ENCODE measurements at places on chromosomes 1 and 21.

- DNase-seq, result no peak
These were observed 27.2 kb downstream of the RCC2 start for GRCh38 chr1:17412093-17412870.

- no peak for DNase-seq
These were observed 208.7 kb upstream of the CSF3R start for GRCh38 chr1:36691374-36691773.

DNA sequence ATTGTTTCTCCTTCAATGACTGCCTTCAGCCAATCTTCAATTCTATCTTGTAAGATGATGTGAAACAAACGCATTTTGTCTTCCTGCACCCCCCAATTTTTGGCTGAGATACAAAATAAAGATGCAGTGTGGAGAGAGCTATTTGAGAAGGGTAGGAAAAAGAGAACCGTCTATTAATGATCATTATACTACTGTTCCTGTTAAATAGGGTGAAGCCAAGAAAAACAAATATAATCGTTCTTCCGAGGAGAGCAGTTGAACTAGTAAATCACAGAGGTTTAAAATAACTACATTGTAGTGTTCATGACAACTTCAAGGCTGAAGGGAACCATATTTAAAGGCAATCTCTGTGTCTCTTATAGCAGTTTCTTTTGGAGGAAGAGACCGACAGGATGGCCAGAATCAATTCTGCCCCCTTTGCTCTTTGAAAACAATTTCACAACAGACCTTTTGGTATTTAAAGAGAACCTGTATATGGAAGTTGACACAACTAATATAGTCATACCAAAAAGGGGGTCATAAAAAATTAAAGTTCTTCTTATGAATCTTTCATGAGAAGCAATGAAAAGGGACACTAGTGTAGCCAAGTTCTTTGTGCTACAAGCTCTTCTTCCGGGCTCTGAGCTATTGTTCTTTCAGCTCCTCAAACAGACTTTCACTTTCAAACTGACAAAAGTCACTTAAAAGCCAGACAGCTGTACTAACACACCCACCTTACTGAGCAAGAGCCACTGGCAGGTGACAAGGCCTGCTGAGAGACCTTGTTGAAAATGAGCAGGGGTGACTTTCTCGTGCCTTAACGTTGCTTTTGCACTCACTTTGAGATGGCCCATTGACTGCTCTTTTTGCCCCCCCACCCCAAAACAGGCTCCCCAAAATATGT is 30.9 kb downstream of the PROX1 start:
- DNase-seq, result no peak

DNA sequence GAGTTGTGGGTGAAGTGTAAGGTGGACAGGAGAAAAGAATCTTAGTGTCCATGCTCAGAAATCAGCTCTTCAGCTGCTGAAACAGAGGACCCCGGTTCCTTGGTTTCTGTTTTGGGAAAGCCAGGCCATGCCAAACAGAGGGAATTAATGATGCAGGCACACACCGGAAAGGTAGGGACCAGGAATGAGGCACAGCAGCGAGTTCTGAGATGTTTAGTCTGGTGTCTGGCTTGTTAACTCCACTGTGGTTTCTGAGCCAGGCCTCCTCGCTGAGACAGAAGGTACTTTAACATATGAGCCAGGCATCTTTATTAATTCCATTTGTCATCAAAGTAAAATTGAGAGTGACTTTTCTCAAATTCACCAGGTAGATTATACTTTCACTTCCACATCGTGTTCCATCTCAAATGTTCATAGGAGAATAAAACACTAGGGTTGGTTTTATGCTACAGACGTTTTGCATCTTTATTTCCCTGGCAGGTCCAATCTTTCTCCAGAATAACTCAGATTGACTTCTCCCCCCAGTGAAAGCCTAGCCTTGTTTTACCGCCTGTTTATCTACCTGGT is 23.5 kb downstream of the LRRC8D start:
- peak; percentile 51 for DNase-seq

GRCh38 chr1:57067863-57068262 is 102.0 kb upstream of the C8B start:
- DNase-seq, result no peak

GRCh38 chr1:59512702-59513101 is 215.8 kb downstream of the FGGY start:
- no peak for DNase-seq

GRCh38 chr1:193568512-193568911 is 382.1 kb upstream of the B3GALT2 start:
- no peak for DNase-seq

- DNase-seq, result no peak
These were observed 18.8 kb downstream of the RHBG start for GRCh38 chr1:156387870-156388173.

DNA sequence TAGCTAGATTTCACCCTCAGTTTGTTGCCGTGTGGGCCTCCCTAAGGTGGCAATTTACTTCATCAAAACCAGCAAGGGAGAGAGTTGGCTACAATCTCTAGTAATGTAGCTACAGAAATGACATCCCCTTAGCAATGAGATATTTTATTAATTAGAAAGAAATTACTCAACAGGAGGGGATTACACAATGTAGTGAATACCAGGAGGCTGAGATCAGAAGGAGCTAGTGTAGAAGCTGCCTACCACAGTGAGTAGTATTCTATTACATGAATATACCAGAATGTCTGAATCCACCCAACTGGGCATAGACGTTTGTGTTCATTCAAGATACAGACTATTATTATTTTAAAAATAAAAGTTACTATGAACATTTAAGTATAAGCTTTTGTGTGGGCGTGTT is 868.2 kb upstream of the CXADR start:
- DNase-seq, result no peak

DNA sequence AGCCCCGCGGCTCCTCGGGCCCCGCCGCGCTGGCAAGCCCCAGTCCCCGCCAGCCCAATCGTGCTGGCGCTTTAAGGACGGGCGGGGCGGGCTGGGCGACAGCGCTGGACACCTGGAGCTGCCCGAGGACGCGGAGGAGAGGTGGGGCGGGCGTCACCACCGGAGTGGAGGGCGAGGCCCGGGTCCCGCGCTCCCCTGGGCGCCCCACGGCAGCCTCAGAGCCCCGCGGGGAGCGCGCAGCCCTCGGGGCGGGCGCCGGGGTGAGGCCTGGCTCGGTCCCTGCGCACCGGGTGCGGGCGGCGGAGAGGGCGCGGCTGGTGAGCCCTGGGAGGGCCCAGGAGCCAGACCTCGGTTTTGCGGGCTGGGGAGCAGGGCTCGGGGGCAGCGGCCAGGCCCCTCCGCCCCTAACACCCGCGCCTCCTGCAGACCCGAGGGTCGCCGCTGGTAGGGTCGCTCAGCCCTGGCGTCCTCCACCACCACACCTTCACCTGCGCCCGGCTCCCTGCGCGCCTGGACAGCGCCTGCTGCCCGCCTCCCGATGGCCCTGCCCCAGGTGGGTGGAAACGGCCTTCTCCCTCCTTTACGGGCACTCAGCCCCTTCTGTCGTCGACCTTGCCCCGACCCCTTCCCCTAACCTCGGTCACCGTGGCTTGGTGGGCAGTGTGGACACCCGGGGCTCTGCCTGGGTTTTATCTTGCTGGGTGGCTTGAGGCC is at the start of gene TMEM61:
Gene TMEM61, plus strand, starts transcription at position 101 of the 714 bp plus-strand sequence. Its CDS starts 438 bp downstream, at position 539.
- DNase-seq, result no peak

DNA sequence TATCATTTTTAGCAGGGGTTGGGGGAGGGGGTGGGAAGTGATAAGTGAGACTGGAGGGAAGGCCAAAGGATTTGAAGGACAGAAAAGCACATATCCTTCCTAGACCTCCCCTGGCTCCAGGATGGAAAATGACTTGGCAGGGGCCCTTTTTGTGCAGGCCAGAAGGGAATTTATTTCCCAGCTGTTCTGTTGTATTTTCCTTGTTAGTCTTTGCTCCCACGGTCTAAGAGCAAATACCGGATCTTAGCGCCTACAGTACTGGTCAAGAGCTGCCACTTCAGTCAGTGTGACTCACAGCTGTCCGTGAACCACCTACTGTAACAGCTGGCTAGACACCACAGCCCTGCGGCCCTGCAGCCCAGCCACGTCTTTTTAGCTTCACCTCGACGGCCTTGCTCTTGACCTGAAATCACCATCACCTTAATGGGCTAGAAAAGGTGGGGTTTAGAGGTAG is 51.0 kb upstream of the ERRFI1 start:
- DNase-seq, result no peak

- no peak for DNase-seq
These were observed 6.1 kb downstream of the NPPA start for GRCh38 chr1:11841245-11842153.

DNA sequence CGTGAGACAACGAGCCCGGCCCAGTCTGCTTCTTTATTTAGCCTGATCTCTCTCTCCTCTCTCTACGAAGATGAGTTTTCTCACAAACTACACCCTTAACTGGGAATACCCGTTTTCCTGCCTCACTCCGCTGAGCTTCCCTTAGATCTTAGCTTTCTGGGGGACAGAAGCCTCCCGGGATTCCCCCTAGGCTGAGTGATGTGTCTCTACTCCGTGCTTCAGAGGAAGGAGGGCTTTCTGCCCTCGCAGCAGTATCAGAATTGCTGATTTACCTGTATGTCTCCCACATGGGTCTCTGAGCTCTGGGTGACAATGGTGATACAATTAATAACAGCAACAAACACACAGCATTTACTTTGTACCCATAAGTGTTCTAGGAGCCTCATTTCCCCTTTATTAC is 1.0 kb downstream of the ZBTB17 start:
- peak; percentile 30 for DNase-seq

DNA sequence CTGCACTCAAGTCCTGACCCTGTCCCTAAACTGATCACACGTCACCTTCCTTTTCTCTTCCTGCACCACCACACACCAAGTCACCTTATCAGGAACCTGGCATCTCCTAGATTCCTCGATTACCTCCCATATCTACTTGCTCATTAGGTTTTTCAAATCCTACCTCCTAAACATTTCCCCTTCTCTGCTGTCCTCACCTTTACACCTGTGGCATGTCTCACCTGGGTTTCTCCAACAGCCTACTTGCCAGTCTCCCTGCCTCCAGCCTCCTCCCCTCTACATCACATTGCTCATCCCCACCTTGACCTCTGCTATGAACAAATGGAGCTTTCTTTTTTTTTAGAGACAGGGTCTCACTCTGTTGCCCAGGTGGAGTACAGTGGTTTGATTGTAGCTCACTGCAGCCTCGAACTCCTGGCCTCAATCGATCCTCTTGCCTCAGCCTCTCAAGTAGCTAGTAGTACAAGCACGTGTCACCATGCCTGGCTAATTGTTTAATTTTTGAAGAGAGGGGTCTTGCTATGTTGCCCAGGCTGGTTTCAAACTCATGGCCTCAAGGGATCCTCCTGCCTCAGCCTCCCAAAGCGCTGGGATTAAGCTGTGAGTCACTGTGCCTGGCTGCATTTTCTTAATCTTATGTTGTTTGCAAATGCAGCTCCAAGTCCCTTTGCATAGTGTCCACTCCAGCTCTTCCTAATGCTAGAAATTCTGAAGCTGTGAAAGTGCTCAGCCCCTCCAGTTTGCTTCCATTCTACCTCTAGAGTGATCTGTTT is 6.3 kb downstream of the IGSF9 start:
- DNase-seq, result no peak

- no peak for DNase-seq
These were observed 24.1 kb upstream of the THRAP3 start for GRCh38 chr1:36199934-36200741.

GRCh38 chr1:154014154-154014907 is 23.8 kb downstream of the RPS27 start:
- DNase-seq, result no peak

- DNase-seq, result no peak
These were observed 2.3 kb downstream of the FYB2 start for GRCh38 chr1:56816909-56817308.

DNA sequence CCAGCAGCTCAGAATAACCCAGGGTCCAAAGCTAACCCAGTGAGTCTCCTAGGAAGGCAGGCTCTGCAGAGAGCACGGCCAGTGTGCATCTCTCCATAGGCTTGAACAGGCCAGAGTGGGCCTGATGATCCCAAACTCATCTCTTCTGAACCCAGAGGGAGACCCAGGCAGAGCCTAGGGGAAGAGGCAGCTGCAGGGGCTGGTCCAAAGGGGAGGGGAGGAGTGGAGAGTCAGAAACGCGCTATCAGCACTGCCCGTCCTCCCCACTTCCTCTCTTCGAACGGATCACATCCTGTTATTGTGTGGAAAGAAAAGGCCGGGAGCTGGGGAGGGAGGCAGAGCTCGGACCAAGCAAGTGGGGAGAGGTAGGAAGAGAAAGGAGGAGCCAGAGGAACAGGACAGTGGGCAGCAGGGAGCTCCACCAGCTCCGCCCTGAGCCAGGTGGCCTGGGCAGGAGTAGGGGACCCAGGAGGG is 20.2 kb downstream of the TAL1 start:
- DNase-seq, result no peak

DNA sequence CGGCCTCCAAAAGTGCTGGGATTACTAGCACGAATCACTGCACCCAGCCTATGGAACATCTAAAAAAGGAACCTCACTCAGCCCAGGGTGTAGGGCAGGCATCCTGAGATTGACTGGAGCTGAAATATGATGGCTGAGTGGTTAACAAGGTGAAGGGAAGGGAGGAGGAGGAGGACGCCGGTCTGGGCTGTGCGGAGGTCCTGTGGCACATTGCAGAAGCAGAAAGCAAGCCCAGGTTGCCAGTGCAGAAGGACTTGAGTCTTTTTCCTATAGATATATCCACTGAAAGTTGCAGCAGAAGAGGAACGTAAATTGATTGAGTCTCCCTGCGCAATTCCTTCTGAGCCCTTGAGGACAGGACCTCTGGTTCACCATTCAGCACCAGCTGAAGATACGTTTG is 1.5 kb upstream of the KIF17 start:
- no peak for DNase-seq

DNA sequence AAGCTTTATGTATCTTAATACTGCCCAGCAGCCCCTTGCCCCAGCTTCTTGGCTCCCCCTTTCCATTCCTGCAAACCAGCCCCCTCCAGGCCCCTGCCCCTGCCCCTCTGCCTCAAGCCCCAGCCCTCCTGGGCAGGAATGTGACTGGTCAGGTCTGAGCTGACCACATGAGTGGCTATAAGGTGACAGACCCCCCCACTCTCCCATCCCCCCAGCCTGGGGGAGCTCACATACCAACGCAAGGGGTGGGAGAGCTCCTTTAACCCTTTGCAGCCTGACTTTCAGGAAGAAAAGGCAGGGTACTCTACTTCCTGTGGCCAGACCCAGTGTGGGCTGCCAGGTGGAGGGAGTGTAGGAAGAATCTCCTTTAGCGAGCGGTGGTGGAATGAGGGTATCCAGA is 33.2 kb downstream of the AHDC1 start:
- no peak for DNase-seq

DNA sequence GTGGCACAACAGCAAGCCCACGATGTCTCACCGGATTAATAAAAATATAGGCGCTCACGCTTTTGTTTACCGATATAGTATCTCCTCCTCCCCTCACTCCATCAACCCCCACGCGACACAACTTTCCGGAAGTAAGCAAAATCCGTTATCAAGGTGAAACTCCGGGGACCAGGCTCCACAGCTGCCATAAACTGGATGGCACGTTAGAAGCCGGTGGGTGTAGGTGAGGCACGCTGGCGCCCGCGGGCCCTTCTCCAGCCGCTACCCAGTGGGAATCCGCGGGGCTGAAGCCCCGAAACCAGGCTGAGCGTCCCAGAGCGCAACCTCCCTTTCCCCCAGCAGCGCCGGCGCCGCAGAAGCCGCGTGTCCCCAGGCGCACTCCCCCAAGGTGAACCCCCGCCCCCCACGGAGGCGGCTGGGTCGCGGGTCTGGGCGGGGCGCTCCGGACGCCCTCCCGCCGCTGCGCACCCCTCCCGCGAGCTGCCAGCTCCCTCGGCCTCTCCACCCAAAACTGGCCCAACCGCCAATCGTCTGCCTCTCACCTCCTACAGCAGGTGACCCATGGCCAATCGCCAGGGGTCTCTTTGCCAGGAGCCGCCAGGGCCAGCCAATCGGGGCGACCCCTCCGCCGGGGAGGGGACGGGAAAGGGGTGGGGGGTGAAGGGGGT is 112.4 kb downstream of the OSBPL9 start:
- DNase-seq, result peak; percentile 92

- DNase-seq, result no peak
These were observed 5.4 kb downstream of the GBP7 start for GRCh38 chr1:89170170-89171066.

All from stimulated activated CD4-positive, alpha-beta T cell treated with anti-CD3 and anti-CD28 coated beads, Interleukin-4, amount 100 ng/mL, for 1 hour (primary cell).